ENCODE measurements at places on chromosomes 1 and 21.

GRCh38 chr1:170337413-170337994 is 191.7 kb downstream of the NTMT2 start:
- no peak for DNase-seq

DNA sequence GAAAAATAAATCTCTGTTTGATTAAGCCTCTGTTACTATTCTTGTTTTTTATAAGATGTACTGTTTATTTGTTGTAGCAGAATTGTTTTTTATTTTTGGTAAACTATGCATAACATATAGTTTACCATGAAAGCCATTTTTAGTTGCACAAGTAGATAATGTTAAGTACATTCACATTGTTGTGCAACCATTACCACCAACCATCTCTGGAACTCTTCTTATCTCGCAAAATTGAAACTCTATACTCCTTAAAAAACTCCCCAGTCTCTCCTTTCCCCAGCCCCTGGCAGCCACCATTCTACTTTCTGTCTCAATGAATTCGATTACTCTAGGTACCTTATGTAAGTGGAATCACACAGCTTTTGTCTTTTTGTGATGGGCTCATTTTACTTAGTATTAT is 27.4 kb upstream of the UHMK1 start:
- DNase-seq = no peak

DNA sequence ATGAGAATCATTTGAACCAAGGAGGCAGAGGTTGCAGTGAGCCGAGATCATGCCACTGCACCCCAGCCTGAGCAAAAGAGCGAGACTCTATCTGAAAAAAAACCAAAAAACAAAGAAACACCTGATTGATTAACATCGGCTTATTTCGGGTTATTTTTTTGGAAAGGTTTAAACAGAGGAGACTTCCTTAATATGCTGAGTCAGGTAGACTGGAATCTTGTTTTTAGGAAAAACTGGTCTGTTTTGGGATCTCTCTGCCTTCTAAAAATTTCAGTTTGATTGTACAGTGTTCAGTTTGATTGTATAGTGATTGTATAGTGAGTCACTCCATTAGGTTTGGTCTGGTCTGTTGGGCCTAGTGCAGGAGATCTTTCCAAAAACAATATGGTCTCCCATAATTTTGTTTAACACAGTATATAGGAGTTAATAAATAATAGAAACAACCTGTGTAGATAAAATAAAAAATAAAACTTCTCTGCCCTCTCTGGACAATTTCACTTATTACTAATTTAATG is 196.3 kb upstream of the CHRM3 start:
- no peak for DNase-seq

GRCh38 chr1:226108935-226109828 is 46.7 kb downstream of the H3-3A start:
- no peak for DNase-seq

DNA sequence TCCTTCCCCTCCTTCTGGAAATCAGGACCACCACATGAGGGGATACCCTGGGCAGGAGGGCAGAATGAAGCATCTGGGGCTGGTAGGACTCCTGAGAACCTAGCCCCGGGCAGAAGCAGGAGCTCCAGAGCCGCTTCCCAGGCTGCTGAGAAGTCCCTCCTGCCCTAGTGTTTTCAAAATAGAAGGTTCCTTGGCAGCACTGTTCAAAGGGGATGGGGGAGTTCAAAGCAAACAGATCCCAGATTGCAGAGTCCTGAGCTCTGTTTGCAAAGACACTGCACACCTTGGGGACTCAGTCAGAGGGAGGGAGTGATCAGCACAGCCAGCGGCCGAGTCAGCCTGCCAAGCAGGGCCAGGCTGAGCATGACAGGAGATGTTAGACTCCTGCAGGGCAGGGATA is 177.8 kb downstream of the PTPRU start:
- DNase-seq = no peak

- DNase-seq = no peak
Observed at GRCh38 chr1:40971966-40972365, 7.5 kb upstream of the CTPS1 start.

DNA sequence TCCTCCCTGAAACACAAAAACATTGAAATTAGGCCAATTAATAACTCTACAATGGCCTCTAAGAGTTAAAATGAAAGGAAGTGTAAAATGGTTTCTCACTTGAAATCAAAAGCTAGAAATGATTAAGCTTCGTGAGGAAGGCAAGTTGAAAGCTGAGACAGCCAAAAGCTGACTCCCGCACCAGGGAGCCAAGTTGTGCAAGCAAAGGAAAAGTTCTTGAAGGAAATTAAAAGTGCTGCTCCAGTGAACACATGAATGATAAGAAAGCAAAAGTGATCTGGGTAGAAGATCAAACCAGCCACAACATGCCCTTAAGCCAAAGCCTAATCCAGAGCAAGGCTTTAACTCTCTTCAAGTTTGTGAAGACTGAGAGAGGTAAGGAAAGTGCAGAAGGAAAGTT is 22.8 kb downstream of the CYYR1 start:
- DNase-seq = no peak

GRCh38 chr1:2942410-2942809 is 78.9 kb upstream of the ACTRT2 start:
- DNase-seq = no peak

DNA sequence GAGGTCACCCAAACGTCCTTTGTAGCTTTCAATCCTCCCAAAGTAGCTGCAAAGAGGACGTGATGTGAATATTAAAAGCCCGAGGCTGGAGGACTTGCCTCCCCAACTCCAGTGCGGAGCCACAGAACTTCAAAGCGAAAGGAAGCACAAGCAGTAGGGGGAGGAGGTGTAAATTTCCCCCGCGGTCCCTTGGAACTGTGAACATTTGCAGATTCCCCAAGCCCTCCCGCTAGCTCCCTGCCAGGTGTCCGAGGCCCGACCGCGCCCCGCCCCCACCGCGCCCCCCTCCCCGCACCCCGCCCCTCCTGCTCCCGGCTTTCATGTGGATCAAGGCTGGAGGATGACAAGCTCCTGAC is 41.5 kb upstream of the HAO2 start:
- no peak for DNase-seq

- DNase-seq = no peak
Observed at GRCh38 chr21:45054927-45055612, 19.3 kb upstream of the ADARB1 start.

GRCh38 chr1:217027403-217028080 is 304.3 kb upstream of the ESRRG start:
- DNase-seq = no peak

GRCh38 chr1:81052162-81052561 is 748.6 kb upstream of the ADGRL2 start:
- no peak for DNase-seq

DNA sequence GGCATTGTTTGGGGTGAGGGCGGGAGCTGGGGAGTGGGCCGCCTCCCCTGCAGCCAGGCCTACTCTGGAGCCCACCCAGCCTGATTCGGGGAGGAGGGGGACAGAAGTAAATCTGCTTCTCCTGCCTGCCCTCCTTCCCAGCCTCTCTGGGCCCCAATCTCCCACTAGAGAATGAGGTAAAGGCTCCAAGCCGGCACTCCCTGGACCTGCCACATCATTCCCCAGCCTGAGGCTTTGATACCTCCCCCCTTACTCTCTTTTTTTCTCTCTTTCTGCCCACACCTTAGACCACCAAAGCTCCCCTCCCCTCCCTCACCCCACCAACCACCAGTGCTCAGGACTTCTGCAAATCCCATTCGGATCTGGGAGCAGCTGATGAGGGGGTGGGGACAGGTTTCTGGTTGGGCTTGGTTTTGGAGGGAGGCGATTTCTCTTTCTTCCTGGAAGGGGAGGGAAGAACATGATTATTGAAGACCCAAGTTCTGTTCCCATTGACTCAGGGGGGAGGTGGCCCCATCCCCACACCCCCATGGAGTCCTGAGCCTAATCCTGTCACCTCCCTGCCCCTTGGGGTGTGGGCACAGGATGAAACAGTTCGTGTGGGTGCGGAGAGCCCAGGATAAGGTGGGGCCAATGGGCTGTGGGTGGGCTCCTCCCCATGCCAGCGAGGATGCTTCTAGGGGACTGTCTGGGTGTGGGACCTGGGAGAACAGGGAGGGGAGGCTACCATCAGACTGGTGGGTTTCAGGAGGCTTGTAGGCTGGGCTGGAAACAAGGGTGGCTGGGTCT is 1.3 kb downstream of the MAP7D1 start:
- DNase-seq = no peak

GRCh38 chr1:26608895-26609294 is 79.3 kb downstream of the RPS6KA1 start:
- DNase-seq = no peak

GRCh38 chr1:81834921-81835698 is 34.4 kb downstream of the ADGRL2 start:
- DNase-seq = no peak

- DNase-seq = no peak
Observed at GRCh38 chr1:160855181-160855981, 7.3 kb downstream of the CD244 start.

GRCh38 chr1:98898940-98899339 is 105.7 kb downstream of the PLPPR5 start:
- no peak for DNase-seq

GRCh38 chr1:115685029-115685705 is 43.4 kb downstream of the VANGL1 start:
- DNase-seq = no peak

DNA sequence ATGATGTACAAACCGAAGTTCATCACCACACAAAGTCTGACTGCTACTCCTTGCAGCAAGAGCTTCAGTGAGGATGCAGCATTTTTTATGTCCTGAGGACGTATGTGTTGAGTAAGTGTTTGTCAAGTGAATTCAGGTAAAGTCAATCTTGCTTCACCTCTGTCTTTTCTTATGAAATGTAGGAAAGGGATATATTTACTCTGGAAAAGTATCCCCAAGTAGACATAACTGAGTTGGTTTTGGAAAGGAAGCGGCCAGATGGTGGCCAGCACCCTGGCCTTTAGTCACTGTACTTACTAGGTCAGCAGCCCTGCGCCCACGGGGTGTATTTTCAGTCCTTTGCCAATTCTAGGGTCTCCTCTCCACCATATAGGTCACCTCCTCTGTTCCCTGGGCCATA is 75.2 kb downstream of the SUSD4 start:
- DNase-seq = no peak

DNA sequence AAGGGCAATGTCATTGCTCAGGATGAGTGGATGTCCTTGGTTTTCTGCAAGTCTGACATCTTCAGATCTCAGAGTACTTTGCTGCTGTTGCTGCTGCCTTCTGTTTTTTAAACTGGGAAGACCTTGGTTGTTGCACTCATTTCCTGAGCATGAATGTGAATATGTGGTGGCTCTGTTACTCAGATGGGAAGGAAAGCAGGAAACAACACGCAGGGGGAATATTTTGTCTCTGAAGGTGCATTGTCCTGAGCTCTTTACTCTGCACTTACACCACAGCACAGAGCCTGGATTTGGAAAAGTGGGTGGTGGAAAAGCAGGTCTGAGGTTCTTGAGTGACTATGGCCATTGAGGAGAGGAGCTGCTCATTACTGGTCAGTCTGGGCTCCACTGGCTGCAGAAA is 36.3 kb downstream of the PTGFRN start:
- no peak for DNase-seq

DNA sequence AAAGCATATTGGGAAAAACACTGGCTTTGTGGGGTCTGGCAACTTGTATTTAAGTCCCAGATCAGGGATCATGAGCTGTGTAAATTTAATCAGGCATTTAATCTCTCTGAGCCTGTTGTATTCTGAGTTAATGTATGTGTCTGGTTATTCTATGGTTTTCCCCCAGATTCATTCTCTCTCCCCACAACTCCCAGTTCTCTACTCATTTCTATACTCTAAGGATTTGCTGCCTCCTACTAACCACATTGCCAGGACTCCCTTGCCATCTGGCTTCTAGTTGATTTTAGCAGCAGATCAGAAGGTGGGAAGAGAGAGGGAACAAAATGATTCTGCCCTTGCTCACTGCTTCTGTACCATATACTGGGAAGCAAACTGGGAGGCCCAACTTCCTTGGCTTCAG is 31.4 kb upstream of the S1PR1 start:
- DNase-seq = no peak

- no peak for DNase-seq
Observed at GRCh38 chr1:42000766-42001165, 82.0 kb upstream of the HIVEP3 start.

DNA sequence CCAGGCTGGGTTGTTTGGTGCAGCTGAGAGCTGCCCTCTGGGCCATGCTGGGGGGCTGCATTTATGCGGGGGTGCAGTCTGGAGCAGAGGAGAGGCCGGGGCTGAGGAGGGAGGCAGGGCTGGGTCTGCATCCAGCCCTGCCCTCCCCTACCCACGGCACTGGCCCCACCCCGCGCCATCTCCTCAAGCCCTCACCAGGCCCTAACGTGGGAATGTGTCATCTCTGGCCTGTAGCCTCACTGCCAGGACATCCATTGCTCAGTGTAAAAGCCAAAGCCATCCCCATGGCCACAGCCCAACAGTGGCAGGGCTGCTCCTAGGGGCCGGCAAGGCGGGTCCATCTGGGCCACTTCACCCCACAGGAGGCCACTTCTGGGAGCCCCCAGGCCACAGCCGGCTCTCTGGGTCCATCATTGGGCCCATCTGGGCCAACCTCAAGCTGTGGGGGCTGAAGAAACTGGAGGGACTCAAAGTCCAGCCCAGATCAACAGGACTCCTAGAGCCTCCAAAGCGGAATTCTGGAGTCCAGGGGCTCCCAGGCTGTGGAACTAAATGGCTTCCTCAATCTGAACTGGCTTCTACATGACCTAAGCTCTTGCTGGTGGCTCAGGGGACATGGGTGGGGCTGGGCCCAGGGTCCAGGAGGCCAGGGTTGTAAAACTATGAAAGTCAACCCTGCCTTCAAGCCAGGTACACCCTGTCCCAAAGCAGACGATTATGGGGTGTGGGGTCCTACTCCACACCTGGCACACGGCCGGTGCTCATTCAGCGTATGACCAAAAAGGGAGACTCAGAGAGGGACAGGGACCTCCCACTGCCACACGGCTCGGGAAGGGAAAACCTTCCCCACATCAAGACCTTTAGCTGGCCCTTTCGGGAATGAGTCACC is 32.6 kb downstream of the RUNX3 start:
- DNase-seq = no peak

DNA sequence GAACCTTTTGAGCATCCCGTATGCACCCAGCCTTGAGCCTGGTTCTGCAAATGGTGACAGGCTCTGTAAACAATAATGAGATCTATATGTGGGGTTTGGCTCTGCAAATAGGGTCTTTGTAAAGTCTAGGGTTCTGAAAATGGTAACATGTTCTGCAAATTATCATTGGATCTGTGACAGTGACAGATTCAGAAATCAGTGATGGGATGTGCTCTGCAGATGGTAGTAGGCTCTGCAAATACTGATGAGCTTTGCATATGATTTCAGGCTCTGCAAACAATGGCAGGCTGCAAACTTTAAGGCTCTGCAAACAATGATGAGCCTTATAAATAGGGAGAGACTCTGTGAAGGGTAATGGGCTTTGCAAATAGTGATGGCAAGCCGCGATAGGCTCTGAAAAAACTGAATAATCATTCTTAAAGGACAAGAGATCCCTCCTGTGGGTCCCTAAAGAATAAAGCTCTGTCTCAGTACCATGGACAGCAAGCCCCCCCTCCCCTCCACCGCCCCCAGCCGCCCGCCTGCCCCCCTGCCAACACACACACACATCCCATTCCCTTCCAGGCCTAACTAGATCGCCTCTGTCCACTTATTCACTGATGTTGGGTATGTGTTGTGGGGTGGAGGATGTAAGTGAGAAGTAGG is 17.7 kb upstream of the DMBX1 start:
- DNase-seq = no peak

All from activated naive CD4-positive, alpha-beta T cell (primary cell).